ENCODE measurements at places on chromosomes 1 and 21.

DNA sequence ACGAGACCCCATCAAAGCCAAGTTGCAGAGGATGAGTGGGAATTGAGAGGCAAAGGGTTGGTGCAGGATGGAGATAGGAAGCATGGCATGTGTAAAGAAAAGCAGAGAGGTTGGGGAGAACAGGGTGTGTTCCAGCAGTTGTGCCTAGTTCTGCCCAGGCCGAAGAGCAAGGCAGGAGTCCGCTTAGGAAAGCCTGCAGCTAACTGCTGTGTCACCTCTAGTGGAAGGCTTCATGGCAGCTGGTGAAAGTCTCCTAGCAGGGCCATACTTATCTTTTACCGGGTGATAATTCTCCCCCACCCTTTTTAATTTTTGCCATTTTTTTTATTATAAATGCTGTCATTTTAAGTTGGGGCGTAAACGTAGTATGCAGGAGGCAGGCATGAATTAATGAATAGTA is 93.6 kb downstream of the NFIA start:
- DNase-seq: no peak

DNA sequence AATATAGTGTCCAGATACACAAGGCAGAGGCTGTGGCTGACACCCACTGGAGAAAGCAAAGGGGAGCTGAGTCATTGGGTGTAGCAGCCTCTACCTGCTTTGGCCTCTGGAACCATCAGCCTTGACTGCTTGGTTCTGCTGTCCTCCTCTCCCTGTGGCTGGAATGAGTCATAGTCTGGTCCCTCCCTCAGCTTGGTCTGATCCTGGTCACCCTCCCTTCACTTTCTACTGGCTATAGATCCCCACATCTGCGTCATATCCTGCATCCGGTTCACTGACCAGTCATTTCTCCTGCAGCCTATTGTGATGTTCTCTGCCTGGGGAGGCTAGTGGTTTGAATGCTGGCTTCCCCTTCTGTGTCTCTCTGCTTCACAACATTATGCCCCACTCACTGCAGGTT is 372.8 kb upstream of the DAB1 start:
- no peak for DNase-seq

GRCh38 chr1:204313675-204314074 is 46.1 kb downstream of the PLEKHA6 start:
- no peak for DNase-seq

DNA sequence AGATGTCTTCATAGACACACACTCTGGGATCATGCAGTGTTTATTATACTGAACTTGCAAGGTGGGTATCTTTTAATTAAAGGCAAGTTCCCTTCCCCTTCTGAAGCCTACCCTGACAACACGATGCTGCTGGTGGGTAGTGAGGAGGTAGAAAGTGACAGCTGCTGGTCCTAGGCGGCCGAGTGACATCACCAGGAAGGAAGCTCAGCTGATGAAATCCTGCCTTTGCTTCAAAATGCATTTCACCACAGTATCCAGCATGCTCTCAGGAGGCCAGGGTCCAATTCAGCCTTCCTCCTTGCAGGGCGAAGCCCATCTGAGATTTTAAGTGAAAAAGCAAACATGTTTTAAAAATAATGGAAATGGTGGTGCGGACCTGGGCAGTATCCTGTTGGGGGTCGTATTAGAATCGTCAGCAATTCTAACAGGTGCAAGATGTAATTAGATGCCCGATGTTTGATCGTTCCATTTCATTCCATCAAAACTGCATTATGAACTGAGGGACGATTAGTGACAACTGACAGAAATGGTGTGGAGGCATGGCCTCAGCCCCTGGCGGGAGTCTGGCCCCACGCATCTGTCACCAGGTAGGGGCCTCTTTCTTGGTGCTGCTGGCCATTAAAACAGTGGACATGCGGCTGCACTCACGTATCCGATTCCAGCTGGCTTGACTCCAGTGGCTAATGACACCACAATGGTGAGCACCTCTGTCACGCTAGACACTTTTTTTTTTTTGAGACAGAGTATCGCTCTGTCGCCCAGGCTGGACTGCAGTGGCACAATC is 324.8 kb upstream of the C1orf174 start:
- DNase-seq: no peak

GRCh38 chr1:117754061-117754969 is 148.5 kb downstream of the TENT5C start:
- no peak for DNase-seq

GRCh38 chr1:152189657-152190442 is 30.8 kb upstream of the RPTN start:
- peak; percentile 38 for DNase-seq

DNA sequence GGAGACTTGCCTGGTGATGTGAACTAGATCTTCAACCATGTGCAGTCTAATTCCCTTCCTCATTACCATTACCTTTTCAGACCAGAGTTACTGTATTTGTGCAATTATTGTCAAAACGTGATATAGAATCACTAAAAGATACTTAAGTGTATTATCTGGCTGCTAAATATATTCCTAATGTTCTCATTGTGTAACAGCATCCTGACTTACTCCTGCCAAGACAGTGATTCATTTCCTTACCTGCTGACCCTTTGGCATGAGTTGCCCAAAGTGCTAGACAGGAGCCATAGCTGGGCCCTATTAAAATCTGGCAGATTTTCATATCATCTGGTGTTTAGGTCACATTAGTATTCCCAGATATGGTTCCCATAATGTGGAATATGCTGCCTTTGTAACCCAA is 598.3 kb upstream of the CAMK1G start:
- DNase-seq: no peak

GRCh38 chr1:113760102-113761080 is 1.1 kb upstream of the PHTF1 start:
- no peak for DNase-seq

DNA sequence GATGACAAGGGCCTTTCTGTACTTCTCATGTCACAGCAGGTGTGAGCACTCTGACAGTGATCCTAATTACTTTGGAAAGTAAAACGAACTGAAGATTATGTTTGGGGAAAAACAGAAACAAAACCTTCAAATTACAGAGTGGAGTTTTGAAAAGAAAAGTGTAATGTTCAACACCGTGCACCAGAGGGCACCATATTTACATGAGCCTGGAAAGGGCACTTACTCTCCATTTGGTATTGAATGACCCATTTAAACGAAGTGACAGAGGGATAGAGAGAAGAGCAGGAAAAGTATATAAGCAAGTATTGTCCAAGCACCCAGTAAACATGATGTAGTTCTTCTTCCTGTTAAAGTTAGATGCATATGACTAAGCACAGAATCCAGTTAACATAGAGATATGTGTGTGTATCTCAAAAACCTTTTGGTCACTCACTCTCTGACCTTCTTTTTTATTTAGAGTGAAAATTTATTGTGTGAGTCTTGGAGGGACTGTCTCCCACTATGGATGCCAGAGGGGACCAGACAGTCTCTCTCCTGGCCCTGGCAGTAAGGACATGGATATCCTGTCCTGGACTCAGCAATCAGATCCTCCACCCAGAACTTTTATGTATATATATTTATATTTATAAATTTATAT is 3.8 kb upstream of the RGSL1 start:
- DNase-seq: peak; percentile 26

- peak; percentile 67 for DNase-seq
Measured at GRCh38 chr1:29708796-29709703, 472.7 kb downstream of the PTPRU start.

- no peak for DNase-seq
Measured at GRCh38 chr1:4169991-4170390, 269.9 kb upstream of the C1orf174 start.

GRCh38 chr1:116166011-116166571 is 54.9 kb downstream of the MAB21L3 start:
- DNase-seq: no peak

- DNase-seq: peak; percentile 39
Measured at GRCh38 chr1:186404454-186405051, 28.9 kb downstream of the ODR4 start.

GRCh38 chr1:79079770-79080169 is 73.2 kb upstream of the ADGRL4 start:
- peak; percentile 80 for DNase-seq

DNA sequence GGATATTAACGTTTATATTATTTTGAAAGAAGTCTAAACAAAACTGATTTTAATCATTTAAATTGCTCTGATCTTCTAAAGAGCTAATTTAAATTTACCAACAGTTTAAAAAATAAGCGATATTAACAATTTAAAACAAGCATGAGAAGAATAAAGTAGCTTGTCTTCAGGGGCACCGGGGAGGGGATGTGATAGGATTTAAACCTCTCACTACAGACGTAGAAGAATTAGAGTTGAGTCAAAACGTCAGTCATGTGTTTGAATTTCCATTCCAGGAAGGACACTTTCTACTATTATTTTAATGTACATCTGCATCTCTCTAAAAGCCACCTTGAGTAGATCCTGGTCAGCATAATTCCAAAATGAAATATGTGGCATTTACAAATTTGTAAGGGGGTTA is 58.2 kb upstream of the TPTE start:
- no peak for DNase-seq

DNA sequence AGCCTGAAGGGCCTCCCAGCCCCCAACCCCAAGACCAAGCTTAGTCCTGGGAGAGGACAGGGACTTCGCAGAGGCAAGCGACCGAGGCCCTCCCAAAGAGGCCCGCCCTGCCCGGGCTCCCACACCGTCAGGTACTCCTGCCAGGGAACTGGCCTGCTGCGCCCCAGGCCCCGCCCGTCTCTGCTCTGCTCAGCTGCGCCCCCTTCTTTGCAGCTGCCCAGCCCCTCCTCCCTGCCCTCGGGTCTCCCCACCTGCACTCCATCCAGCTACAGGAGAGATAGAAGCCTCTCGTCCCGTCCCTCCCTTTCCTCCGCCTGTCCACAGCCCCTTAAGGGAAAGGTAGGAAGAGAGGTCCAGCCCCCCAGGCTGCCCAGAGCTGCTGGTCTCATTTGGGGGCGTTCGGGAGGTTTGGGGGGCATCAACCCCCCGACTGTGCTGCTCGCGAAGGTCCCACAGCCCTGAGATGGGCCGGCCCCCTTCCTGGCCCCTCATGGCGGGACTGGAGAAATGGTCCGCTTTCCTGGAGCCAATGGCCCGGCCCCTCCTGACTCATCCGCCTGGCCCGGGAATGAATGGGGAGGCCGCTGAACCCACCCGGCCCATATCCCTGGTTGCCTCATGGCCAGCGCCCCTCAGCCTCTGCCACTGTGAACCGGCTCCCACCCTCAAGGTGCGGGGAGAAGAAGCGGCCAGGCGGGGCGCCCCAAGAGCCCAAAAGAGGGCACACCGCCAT is 21.9 kb upstream of the ARF1 start:
- no peak for DNase-seq

DNA sequence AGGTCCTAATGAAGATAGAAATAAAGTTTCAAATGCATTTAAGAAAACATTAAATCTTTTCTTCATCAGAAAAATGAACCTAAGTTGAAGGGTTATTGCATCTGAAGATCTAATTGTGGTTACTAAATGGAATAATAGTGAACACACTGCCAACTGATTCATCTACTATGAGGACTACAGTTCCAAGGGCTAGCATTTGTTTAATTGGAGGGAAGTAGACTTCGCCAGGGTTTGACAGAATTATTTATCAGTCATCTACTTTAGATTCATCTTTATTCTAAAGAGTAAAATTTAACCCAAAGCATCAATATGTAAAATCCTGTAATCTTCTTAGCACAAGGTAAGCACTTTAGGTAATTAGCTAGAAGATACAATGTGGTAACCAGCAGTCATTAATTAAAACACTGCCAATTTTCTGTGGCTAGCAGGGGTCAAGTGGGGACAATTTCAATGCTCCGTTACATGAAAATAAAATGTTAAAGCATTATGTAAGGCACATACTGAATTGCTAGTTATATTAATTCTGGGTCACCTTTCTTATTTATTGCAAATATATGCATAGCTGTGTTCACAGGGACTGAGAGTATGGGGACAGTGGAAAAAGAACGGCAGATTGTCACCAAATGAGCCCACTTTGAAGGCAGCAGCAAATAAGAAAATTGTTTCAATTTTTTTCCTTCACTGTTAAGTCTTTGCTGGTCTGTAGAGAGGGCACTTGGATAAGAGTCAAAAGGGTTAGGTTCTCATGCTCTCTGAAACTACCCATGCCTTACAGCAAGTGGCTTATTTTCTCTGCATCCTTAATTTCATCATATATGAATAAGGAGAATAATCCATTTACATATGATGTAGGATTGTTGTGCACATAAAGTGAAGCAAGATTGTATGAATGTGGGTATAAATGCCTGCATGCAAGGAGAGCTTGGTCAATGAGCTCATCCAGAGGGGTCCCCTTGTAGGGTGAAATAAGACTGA is 416.0 kb downstream of the PCP4 start:
- no peak for DNase-seq

GRCh38 chr1:77824694-77825093 is 45.2 kb downstream of the MIGA1 start:
- DNase-seq: no peak

DNA sequence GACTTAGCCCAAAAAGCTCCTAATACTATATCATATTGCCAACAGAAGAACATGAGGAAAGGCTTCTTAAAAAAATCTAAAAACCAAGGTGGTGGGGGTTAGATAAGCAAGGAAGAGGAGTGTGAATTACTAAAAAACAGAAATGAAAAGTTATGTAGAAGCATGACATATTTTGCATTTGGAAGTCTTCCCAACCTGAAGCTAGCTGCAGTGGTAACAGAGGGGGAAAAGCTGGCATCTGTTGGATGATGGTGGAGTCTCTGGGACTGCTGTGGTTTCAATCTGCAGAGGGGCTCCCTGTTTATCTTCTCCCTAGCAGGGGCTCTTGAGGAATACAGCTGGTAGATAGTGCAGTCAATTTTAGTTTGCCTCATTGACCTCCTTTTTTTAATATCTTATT is 249.2 kb upstream of the KIAA0040 start:
- DNase-seq: no peak

DNA sequence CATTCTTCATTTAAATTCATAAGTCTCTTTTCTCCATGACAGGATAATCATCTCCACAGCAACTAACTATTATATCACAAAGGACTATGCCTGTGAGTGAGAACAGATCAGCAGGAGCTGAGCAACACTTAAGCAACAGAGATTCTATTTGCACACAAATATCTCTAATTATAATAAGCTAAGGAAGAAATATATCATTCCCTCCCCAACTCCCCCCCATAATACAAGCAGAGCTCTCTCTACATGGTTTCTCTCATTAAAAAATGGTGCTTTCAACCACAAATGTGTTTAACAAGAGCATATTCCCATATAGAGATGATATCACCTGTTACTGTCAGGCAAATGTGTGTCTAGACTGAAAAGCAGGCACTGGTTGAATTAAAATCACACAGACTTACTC is 34.5 kb upstream of the NIBAN1 start:
- DNase-seq: no peak

Data from stromal cell of bone marrow (primary cell).